ENCODE measurements at places on chromosomes 7 and 10.

GRCh38 chr10:118800920-118801319 is 46.1 kb upstream of the CACUL1 start:
- no peak for DNase-seq

- DNase-seq, result no peak
Measured at GRCh38 chr7:27409776-27410175, 167.2 kb downstream of the EVX1 start.

DNA sequence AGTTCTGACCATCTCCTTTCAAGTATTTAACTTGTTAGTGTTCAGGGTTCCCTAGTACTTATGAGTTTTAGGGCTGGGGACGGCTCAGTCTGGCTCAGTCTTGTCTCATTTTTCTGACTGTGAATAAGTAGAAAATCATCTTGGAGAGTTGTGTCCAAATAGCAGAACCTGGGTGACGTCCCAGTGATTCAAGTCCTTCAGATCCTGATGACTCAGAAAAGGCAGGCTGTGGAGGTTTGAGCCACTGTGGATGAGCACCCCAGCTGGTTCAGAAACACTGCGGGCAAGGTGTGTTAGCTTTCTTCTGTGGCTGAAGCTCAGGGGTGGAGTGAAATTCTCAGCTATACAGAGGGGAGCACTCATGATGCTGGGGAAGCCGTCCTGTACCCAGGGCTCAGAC is 154.4 kb upstream of the NPY start:
- DNase-seq, result no peak

GRCh38 chr7:120774481-120774880 is 83.5 kb downstream of the TSPAN12 start:
- DNase-seq, result no peak

GRCh38 chr10:129531969-129532660 is 65.1 kb downstream of the MGMT start:
- DNase-seq, result no peak

DNA sequence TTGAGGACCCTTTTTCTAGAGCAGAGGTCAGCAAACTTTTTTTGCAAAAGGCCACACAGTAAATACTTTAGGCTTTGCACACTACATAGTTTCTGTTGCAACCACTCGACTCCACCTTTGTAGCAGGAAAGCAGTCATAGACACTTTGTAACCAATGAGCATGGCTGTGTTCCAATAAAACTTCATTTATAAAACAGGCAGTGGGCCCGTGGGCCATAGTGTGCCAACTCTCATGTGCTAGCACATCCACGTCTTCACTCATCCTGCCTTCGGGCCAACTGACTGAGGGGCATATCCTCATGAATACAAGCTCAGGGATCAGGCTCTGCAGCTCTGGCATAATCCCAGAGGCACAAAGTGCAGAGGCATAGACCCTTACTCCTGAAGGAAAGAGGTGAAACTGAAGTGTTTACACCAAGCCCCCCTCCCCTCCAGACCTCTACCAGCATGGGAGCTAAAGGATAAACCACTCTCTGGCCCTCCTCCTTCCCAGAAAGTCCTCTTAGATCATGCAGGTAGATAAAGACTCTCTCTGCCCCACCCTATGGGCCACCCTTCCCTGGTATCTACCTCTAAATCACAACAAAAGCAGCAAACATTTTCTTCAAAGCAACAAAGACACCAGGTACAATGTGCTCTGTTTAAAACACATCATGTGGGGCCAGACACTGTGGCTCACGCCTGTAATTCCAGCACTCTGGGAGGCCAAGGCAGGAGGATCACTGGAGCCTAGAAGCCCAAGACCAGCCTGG is 71.0 kb downstream of the DLG5 start:
- DNase-seq, result no peak

DNA sequence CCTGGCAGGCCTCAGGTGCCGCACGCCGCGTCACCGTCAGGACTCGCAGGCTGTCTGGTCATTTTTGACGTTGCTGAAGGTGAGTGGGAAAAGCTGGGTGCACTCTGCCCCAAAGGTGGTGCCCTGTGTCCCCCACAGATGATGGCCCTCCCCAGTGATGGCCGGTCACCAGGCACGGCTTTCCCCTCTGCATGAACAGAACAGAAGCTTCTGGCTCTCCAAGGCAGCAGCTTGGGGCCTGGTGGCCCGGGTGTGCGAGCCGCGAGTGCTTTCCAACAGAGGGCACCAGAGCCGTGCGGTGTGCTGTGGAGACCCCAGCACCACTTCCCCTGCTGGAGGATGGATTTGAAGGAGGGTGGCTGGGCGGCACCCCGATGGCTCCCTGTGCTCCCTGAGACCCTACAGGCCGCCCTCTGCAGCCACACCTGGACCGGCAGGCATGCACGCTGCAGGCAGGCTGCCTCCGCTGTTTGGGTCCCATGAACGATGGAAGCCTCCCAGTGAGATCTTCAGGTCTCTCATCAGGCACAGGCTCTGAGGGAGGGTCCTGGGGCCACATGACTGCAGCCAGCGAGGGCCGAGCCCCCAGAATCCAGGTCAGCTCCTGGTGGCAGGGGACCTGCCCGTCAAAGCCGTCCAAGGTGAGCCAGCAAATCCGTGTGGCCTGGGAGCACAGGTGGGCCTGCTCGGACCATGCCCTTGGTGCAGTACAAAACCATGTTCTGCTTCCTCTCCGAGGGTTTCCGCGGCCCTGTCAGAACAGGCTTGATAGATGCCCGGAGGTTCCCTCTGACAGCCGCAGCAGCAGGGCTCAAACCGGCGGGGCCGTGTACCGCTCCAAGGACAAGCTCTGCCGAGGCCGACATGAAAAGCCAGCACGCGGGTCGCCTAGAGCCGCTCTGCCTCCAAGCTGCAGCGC is 195.4 kb downstream of the EBF3 start:
- no peak for DNase-seq

- DNase-seq, result no peak
Measured at GRCh38 chr7:155858521-155859061, 46.3 kb upstream of the SHH start.

GRCh38 chr10:100534726-100535125 is 1.0 kb upstream of the HIF1AN start:
- no peak for DNase-seq

GRCh38 chr7:99728615-99729014 is 6.4 kb downstream of the CYP3A7 start:
- no peak for DNase-seq

DNA sequence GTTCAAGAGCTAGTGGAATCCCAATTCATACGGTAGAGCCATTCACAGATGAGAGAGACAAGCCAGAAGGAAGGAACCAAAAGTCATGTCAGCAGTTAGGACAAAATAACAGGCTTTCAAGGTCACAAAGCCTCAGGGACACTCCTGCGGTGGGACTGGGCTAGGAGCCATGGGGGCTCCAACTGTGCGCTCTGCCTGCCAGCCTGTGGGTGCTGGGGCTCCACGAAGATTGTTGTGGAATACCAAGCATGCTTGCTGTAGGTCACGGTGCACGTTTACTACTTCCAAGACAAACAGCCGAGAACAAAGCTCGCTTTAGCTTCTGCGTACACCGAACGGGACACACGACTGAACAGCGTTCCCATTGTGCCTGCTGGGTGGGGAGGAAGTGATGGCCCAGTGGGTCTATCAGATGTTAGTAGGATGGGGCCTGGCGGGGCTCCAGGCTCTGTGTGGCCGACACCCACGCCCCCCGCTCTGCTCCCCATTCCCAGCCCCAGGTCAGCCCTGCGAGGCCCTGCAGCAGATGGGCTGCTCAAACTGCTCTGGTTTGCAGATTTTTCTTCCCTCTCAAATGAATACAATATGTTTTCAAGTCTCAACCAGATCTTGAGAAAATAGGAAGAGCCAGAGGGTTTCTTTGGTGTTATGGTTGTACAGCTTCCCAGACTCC is 158.9 kb downstream of the EGFR start:
- no peak for DNase-seq

- DNase-seq, result no peak
Measured at GRCh38 chr10:117373823-117374505, 1.3 kb downstream of the PDZD8 start.

DNA sequence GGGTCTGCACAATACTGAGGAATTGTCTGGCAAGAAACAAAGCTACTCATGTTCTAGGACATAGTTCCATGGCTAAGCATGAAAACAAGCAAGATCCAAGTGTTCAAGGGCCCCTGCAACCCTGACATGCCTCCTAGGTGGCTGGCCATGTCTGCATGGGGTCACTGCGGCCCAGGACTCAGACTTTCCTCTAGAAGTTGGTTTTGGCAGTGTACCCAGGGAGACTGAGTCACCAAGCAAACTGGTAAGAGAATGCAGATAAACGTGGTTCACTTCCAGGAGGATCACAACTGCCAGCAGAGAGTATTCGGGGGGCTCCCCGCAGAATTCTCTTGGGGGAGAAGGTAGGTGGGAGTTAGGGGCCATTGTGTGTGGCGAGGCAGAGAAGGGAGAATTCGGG is 7.4 kb upstream of the PFKFB3 start:
- DNase-seq, result no peak

- no peak for DNase-seq
Measured at GRCh38 chr7:12244694-12245093, 33.6 kb downstream of the TMEM106B start.

GRCh38 chr10:13087986-13088618 is 11.9 kb upstream of the OPTN start:
- DNase-seq, result peak; percentile 34

GRCh38 chr10:43386549-43386948 is 15.1 kb downstream of the FXYD4 start:
- DNase-seq, result no peak

DNA sequence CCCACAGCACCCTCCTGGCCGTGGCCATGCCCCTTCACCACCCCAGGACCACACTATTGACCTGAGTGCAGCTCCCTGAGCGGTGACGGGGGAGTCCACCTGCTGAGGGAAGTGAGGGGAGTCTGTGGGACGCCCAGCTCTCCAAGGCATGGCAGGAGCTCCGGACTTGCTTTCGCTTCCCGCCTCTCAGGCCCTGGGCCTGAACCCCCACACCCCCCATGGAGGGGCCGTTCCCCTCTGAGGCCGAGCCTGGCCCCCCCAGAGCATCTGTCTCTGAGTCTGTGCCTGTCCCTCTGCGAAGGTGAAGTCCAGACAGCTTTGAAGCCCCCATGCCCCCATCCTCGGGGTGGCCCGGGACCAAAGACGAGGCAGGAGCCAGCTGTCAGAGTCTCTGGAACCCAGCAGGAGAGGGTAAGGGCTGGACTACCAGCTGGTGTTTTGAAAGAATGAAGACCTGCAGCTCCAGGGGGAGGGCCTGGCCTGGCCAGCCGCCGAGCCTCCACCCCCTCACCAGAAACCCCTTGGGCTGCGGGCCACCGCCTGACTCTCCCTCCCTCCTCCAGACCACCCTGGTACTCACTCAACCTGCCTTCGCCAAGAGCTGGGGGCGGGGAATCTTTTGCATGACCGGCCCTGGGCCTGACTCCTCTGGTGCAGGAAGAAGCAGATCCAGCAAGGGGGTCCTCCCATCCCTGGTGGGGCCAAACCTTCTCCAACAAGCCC is 114.0 kb downstream of the PDGFA start:
- DNase-seq, result no peak

- DNase-seq, result no peak
Measured at GRCh38 chr7:151431768-151432311, 8.1 kb downstream of the CRYGN start.

DNA sequence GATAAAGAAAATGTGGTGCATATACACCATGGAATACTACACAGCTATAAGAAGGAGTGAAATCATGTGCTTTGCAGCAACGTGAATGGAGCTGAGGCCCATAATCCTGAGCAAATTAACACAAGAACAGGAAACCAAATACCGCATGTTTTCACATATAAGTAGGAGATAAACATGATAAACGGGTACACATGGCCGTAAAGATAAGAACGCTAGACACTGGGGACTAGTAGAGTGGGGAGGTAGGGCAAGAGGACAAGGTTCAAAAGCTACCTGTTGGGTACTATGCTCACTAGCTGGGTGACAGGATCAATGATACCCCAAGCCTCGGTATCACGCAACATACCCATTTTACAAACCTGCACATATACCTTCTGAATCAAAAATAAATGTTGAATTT is 113.7 kb downstream of the CSTF2T start:
- no peak for DNase-seq

- no peak for DNase-seq
Measured at GRCh38 chr10:11407939-11408338, 203.5 kb downstream of the USP6NL start.

GRCh38 chr10:12707461-12708185 is 293.9 kb downstream of the CCDC3 start:
- no peak for DNase-seq

GRCh38 chr10:127485153-127485857 is 63.8 kb upstream of the NPS start:
- DNase-seq, result peak; percentile 20

DNA sequence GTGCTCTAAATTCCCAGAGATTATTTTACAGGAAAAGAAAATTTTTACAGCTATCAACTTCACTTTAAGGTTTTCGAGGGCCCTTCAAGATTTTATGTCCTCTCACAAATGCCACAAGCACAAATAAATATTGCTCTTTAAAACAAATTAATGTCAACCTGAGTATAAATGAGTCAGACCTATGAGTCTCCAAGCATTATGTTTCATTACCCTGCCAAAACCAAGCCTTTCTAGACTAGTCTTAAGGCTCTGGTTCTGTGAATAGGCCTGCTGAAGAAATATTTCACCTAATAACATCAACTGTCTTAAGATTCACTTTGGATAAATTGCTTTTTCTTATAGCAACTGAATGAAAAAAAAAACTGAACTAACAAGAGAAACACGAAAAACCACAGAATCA is 153.0 kb downstream of the PDE1C start:
- no peak for DNase-seq

DNA sequence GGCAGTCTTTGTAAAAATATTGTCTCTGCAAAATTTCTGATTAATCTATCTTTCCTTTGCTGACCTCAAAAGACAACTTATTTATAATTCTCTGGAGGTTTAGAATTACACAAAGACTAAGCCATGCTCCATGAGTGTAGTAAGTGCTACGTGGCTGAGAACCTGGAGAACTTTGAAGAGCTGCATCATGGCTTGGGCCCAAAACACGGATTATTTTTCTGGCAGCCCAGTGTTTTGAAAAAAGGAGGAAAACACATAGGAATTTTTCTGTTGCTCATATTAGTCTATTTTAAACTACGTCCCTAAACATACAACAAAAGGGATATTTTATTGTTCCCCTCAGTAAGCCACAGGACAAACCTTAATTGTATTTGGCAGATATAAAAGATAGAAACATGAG is 360.7 kb upstream of the MYO3A start:
- DNase-seq, result no peak

- peak; percentile 87 for DNase-seq
Measured at GRCh38 chr7:118872568-118872967, 648.1 kb downstream of the ANKRD7 start.

GRCh38 chr7:116633131-116633988 is 38.6 kb upstream of the MET start:
- no peak for DNase-seq

- no peak for DNase-seq
Measured at GRCh38 chr10:3395458-3395861, 222.9 kb upstream of the PITRM1 start.

- peak; percentile 72 for DNase-seq
Measured at GRCh38 chr10:97726636-97727178, 10.2 kb upstream of the ZFYVE27 start.

- no peak for DNase-seq
Measured at GRCh38 chr10:100983868-100984671, 3.2 kb downstream of the MRPL43 start.
